Left renal pelvis (tissue), 4 donors: ENCODE measurements at places on chromosomes 6 and 20. TPM values are rescaled to one million over a fixed set of nuclear protein-coding genes. Genes with fewer than 3 reads are reported as not detected.

Gene SNHG17
- polyA plus RNA-seq: 21.7 TPM

DNA sequence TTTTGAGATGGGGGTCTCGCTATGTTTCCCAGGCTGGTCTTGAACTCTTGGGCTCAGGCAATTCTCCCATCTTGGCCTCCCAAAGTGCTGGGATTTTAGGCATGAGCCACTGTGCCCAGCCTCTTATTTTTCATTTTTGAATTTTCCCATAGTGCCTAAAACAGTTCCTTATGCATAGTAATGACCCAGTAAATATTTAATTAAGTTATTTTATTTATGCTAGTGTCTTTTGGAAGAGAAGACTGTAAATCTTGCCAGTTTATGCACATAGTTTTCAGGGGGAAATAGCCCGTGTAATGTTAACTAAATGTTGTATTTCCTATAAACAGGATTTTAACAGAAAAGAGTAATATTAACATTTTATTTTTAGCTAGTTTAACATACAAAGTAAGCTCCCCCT is 60.3 kb downstream of the AFG1L start:
- DNase-seq: no peak

Gene GABBR1
- 108 TPM for polyA plus RNA-seq

Gene HLA-DOB
- not detected for polyA plus RNA-seq

DNA sequence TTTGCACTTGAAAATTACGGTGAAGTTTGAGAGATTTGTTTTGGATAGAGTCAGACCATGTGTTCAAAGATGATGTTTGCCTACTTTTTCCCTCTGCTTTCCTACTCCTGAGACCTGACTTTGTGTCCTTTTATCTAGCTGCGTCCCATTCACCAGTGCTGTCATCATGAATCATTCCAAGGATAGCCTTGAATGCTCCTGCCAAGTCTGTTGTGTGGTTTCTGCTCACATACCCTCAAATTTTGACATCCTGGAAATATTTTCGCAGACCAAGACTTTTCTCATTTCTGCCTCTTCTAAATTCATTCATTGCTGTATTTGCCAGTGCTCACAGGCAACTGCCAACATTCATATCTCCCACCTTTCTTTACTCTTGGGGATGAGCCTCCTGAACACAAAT is 175.9 kb upstream of the SCGN start:
- no peak for DNase-seq

- DNase-seq: no peak
These were observed 95.1 kb upstream of the PTPN1 start for GRCh38 chr20:50415021-50415515.

DNA sequence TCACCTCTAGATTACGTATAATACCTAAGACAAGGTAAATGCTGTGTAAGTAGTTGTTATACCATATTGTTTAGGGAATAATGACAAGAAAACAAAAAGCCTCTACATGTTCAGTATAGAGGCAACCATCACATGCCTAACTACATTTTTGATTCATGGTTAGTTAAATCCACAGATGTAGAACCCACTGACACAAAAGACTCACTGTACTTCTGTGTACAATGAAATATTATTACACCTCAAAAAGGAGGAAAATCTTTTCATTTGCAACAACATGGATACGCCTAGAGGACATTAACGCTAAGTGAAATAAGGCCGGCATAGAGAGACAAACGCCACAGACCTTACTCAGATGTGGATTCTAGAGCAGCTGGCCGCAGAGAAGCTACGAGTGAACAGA is 50.5 kb downstream of the NINL start:
- DNase-seq: no peak

DNA sequence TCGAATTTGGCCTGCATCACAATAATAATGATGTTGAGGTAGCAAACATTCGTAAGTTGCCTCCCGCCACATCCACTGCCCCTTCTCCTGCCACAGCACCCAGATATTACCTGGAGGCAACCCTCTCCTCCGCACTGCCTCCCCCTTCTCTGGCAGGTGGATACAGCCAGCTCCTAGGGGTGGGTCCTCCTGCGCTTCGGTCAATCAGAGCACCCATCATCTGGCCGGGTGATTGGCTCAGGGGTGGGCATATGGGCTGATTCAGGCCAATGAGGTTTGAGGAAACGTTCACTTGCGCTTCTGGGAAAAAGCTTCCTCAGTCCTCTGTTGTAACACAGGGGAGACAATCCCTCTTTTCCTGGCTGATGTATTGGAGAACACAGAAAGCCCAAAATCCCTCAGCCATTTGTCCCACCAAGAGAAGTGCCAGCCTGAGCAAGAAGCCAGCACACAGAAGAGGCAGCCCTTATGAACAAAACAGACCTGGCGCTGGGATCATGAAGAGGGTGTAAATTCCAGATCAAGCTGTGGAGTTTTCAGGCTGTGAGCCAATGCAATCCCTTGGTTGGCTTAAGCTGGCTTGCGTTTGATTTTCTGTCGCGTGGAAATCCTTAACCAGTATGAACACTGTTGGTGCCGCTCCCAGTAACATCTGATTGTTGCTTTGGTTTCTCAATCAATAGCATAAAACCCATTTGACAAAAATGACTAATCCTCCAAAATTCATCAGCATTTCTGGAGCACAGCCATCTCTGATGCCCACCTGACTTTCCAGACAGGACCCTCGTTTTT is 82.2 kb downstream of the PRDM1 start:
- DNase-seq: no peak

Gene ANGPT4
- polyA plus RNA-seq: 0.27 TPM

DNA sequence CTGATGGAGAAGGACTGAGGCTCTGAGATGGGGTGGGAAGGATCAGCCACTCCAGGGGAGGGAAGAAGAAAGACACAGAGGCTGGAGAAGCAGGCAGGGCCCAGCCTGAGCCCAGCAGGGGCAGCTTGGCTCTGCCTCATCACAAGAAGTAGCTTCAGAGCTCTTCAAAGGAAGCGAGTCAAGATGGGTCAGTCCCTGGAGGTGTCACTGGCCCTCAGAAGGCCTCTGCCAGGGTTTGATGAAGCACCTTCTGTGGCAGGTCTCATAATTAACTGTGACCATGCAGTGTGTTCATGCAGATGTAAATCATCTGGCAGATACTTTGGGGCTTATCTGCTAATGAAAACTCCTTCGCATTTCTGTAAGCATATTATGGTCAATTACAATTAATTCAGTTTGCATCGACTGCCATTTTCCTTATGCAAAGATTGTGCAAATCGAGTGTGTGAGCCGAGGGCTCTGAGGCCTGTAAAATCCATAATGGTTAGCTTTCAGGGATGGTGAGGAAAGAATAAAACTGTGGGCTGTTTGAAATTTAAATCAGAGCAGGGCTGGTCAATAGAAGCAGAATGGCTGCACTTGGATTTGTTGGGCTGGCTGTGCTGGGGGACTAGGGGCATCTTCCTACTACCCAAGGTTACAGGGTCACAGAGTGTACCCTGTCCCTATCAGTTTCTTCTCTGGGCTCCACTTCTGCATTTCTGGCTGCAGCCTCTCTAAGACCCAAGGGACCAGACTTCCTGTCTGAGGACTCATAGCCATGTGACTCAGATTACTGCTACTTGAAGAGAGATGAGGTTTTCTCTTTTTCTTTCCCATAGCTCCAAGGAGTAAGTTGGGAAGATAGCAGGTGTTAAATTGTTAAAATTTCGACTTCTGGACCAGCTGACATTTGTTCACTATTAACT is 376.6 kb downstream of the DHX35 start:
- DNase-seq: no peak

- DNase-seq: no peak
These were observed 251.9 kb upstream of the RNF24 start for GRCh38 chr20:4267242-4267641.

- DNase-seq: no peak
These were observed 13.9 kb upstream of the TSHZ2 start for GRCh38 chr20:52958211-52958610.

Gene BTN1A1
- polyA plus RNA-seq: 0.29 TPM

DNA sequence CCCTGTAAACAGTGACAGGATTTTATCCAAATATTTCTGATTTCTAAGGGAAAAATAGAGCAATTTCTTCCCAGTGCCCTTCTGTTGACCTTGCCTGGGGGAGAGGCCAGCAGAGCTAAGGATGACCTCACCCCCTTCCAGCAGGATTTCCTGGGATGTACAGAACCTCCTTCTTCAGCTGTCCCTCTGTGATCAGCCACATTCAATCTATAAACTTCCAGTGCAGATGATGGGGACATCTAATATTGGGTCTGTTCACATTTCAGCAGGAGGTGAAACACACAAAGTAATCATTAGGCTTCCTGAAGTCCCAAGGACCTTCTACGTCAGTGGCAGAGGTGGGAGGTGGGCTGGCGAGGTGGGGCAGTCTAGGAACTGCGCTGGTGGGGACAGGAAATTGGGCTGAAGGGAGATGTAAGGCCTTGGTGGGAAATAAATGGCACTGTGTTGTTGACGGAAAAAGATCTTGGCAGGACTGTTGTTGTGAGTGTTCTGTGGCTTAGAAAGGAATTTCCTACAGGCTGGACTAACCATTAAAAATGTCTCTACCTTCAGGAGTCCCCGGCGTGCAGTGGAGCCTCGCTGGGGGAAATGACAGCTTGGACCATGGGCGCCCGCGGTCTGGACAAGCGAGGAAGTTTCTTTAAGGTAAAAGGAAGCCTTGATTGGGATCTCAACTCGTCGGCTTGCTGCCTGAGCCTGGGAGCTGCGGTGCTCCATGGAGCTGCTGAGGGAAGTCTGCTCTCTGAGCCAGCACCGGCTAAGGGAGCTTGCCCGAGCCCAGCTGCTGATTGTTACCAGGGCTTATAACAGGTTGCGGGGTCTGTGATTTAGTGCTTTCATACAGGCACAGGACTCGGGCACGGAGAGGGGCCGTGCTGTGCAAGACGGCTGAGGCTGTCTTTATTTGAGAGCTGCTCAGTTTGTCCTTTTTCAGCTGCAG is 127.9 kb upstream of the NAA20 start:
- DNase-seq: peak; percentile 19

DNA sequence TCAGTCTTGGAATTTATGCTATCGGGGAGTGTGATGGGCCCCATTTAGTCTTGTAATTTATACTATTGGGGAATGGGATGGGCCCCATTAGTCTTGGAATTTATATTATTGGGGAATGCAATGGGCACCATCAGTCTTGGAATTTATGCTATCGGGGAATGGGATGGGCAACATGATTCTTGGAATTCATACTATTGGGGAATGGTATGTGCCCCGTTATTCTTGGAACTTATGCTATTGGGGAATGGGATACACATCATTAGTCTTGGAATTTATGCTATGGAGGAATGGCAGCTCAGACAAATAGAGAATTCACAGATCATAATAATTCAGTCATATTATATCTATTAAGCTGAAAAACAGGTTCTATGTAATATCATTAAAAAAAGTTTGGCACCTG is 300.3 kb downstream of the SMOC2 start:
- no peak for DNase-seq

Gene MATN4
- polyA plus RNA-seq: 0.19 TPM

DNA sequence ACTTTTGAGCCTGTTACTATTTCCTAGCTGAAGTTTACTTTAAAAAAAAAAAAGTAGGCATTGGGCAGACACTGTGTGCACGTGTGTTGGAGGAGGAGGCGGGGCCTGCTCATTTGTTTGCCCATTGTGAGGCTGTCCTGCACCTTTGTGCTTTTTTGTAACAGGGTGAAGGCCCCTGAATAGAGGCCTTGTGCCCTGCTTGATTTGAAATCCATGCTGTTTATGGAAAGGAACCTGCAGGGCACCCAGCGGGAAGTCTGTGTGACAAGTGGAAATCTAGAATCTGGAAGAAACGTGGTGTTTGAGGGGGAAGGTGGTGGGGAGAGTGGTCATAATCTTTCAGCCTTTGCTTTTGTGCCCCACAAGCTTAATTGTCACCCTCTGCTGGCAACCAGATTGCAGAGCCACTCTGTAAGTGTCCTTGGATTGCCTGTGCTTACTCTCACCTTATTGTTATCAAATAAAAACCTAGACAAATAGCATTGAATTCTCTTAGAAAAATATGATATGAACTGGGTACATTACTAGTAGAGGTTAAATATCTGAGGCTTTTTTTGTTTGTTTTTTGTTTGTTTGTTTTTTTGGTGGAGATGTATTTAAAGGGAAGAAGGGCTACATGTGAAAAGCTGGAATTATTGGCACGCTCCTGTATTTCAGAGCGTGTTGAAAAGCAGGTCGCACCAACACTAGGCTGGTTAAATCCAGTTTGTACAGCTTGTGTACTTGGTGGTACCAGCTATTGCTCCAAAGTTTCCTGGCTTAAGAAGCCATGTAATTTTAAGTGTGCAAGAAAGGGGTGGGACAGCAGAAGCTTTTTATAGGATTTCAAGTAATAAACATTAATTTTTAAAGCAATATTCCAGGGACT is 156.3 kb downstream of the ARID1B start:
- no peak for DNase-seq

Gene ELOVL4
- polyA plus RNA-seq: 3.2 TPM

Gene EYS
- polyA plus RNA-seq: 0.78 TPM

- no peak for DNase-seq
These were observed 496 bp downstream of the TMEM242 start for GRCh38 chr6:157322792-157323254.

Gene SMPDL3A
- polyA plus RNA-seq: 12.2 TPM

Gene PCED1A
- 60.5 TPM for polyA plus RNA-seq

DNA sequence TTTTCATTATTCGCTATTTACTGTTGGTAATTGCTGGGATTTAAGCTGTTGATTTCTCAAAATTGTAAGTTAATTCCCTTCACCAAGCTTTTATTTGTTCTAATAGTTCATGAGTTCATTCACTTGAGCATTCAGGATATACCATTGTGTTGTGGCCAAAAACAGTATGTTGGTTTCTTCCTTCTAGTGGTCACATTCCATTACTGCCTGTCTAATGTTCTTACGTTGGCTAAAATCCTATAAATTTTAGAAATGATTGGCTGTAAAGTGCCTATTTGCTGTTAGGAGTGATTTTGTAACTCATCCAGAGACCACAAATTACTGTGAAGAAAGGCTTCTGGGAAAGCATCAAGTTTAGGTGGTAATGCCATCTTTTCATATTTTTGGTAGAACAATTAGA is 76.3 kb downstream of the FARS2 start:
- no peak for DNase-seq

GRCh38 chr6:90350689-90351554 is 54.3 kb upstream of the BACH2 start:
- no peak for DNase-seq

DNA sequence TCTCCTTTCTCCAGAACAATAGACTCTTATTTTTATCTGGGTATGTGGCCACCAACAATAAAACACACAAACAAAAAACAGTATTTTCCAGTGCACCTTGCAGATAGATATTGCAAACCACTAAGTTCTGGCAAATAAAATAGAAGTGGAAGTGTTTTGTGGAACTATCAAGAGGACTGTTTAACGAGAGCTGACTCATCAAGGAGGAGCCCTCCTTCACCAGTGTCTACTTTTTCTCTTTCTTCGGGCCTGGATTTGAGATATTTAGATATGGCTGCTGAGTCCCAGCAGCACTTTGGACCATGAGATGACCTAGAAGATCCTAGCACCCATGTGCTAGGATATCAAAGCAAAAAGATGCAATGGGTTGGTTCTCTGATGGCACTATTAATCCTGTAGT is 154.7 kb downstream of the AIG1 start:
- DNase-seq: no peak

GRCh38 chr20:22775671-22776139 is 191.3 kb upstream of the FOXA2 start:
- DNase-seq: no peak

- no peak for DNase-seq
These were observed 666 bp downstream of the TPD52L1 start for GRCh38 chr6:125154118-125154760.

GRCh38 chr6:4128748-4129147 is 6.6 kb downstream of the ECI2 start:
- DNase-seq: no peak
